Tibial artery (tissue), 4 donors: ENCODE measurements at places on chromosomes 12 and 14.

DNA sequence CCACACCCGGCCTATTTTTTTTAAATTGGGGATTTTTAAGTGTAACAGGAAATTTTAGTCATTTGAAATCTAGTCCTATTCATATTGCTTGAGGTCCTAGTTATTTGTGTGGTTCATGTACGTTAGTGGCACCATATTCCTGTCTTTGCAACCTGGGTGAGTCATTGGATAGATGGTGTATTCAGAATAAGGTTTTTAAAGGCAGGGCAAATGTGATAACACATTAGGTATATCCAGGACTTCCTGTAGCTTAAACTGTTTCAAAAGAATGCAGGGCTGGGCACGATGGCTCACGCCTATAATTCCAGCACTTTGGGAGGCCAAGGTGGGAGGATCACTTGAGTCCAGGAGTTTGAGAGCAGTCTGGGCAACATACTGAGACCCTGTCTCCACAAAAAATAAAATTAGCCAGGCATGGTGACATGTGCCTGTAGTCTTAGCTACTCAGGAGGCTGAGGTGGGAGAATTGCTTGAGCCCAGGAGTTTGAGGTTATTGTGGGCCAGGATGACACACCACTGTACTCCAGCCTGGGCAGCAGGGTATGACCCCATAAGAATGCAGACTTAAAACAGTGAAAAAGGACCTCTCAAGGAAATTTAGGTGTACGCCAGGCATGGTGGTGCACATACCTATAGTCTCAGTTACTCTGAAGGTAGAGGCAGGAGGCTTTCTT lies 8.1 kb downstream of the ATP6V0A2 start:
- no peak overlapping the region for H3K27ac ChIP-seq
- peaks cover 22% of the 10 kb centered on the region for H3K36me3 ChIP-seq
- H3K4me3 ChIP-seq: no peak overlapping the region
- H3K4me1 ChIP-seq: no peaks in the 10 kb centered on the region
- H3K27me3 ChIP-seq: no peaks in the 10 kb centered on the region
- no peak for DNase-seq

DNA sequence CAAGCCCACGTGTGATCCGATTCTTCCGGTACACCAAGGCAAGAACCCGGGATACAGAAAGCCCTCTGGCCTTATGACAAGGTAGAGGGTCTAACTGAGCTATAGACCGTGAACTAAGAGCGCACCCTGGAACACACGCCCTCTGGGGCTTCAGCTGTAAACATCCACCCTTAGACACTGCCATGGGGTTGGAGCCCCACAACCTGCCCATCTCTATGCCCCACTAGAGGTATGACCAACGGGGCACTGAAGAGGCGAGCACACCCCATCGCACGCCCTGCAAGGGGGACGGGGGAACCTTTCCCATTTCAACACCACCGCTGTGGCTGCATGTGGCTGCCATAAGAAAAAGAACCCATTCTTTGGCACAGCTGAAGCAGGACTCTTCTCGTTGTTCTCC lies 1206.0 kb upstream of the TMEM132C start:
- DNase-seq: no peak
- no peaks in the 10 kb centered on the region for H3K4me1 ChIP-seq
- no peak overlapping the region for H3K27ac ChIP-seq
- no peaks in the 10 kb centered on the region for H3K36me3 ChIP-seq

DNA sequence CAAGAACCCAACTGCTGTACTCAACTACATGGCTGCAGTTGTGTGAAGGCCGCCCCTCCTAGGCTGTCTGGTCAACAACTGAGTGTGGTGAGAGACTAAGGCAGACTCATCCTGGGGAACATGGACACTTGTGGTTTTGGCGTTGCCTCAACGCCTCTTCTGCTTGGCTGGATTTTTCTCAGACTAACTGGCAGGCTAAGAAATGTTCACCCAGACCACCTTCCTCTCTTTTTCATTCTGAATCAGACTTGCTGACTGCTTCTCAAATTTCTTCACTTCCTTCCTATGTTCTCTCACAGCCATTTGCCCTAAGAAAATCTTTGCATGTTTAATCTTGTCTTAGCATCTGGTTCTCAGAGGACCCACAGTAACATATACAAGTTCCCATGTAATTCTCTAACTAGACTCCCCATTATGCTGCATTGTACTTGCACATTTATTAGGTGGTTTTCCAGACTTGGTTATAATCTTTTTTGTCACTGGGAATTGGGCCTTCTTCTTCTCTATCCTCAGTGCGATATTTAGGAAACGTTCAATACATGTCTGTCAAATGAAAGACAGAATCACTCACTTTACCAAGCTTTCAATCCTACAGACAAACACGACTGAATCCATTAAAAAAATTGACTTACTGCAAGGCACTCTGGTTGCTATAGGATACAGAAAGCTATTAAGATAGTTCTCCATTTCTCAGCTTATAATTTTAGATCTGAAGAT lies 327.6 kb downstream of the CCER1 start:
- no peak for DNase-seq
- no peaks in the 10 kb centered on the region for H3K36me3 ChIP-seq
- no peak overlapping the region for H3K4me3 ChIP-seq
- no peaks in the 10 kb centered on the region for H3K27me3 ChIP-seq

DNA sequence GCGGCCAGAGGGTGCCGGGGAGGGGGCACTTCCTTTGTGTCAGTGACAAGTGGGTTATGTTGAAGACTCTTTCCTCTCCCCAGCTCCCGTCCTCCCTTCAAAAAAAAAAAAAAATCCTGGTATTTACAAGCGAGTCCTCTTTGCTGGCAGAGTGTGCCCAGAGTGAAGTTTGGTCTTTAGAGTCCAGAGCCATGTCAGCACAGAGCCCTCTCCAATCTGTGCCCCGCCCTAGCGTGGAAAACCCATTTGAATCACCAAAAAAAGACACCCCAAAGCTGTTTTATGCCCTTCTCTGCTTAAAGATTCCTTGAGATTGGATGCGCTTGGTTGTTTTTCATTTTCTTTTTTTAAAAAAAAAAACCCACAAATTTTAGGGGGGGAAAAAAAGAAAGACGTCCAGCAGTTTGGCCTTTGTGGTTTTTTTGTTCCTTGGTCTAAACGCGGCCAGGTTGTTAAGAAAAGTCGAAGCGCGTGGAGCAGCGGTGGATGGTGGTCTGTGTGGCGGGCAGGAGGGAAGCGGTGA lies 3.3 kb downstream of the NKX2-1 start:
- no peaks in the 10 kb centered on the region for H3K4me1 ChIP-seq
- peaks cover 89% of the 10 kb centered on the region for H3K27me3 ChIP-seq
- no peak for DNase-seq
- no peak overlapping the region for H3K27ac ChIP-seq

- H3K4me1 ChIP-seq: peaks cover 8% of the 10 kb centered on the region
Measured at GRCh38 chr14:50035214-50035613, 81.2 kb downstream of the VCPKMT start.

DNA sequence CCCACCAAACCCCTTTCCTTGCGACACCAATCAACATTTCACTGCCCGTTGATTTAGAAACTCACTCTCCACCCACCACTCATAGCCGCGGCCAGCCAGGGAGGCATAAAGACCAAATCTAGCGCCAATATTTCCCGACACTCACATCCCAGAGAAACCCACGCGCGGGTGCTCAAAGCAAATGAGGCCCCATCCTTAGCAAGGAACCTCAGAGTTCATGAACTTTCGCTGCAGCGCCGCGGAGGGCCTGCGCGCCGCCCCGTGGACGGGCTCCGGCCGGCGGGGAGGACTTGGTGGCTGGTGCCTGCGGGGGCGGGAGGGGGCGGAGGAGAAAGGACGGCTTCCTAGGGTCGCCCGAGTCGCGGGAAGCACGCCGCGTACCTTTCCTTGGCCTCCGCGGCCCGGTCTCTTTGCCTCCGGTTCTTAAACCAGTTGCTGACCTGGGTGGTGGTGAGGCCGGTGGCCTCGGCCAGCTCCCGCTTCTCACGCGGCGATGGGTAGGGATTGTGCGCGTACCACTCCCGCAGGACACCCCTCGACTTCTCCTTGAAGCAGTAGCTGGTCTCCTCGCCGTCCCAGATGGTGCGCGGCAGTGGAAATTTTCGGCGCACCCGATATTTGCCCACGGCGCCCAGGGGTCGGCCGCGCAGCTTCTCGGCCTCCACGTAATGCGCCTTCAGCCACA lies 886 bp downstream of the SIX1 start:
- H3K27ac ChIP-seq: peak overlapping the region; percentile 85
- peak overlapping the region; percentile 72 for H3K4me3 ChIP-seq
- no peaks in the 10 kb centered on the region for H3K36me3 ChIP-seq
- no peaks in the 10 kb centered on the region for H3K27me3 ChIP-seq
- peak; percentile 53 for DNase-seq

DNA sequence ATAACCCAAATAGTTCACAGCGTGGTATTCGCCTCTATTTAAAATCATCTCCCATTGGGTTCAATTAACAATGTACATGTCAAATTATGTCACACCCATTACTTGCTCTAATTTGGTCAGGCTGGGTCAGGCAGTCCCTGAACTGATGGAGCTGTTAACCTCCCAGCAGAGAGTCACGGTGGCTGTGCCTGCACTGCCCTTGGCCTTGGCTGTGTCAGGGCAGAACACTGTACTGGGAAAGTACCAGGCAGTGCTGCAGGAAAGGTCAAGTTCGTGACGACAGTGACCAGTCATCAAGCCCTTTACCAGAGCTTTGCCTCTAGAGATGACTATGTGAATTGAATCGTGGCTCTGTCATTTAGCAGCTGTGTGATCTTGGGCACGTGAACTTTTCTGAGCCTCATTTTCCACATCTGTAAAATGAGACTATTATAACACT lies 100.0 kb downstream of the ARF6 start:
- H3K27me3 ChIP-seq: no peaks in the 10 kb centered on the region
- no peak overlapping the region for H3K27ac ChIP-seq
- H3K36me3 ChIP-seq: no peaks in the 10 kb centered on the region
- no peaks in the 10 kb centered on the region for H3K4me1 ChIP-seq

- no peaks in the 10 kb centered on the region for H3K36me3 ChIP-seq
- no peak for DNase-seq
- H3K4me1 ChIP-seq: peaks cover 10% of the 10 kb centered on the region
Measured at GRCh38 chr12:53624956-53625355, 1.2 kb downstream of the ATF7 start.

DNA sequence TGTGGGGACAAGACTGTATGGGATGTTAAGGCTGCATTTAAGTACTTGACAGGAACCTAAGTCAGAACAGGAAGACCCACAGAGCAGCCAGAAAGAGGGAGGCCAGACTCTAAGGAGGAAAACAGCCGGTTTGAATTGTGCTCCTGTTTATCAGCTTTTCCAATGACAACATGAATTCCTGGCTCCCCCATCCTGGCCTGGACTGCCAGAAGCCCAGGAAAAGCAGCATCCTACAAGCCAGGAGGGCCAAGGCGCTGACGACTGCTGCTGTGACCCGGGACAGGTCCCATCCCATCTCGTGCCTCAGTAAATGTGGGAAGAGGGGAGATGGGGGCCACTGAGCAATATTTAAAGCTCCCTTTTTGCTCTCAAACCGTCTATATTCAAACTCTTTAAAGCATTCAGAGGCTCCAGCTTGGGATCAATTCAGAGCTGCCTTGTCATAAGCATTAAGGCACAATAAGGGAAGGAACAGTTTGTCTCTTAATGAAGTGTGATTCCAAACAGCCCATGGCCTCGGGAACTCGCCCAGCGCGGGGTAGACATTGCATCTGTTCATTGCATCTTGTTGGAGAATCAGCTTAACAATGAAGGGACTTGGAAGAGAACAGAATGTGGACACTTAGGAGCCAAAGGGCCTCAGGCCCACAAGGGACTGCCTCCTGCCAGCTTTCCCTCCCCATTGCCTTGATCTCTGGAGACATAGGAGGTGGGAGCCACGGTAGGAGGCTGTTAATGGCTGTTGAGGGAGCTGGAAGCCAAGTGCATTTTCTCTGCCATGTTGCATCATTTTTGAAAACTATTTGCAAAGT lies 49.6 kb downstream of the CMKLR1 start:
- no peaks in the 10 kb centered on the region for H3K27me3 ChIP-seq
- no peaks in the 10 kb centered on the region for H3K4me1 ChIP-seq
- DNase-seq: peak; percentile 86
- peaks cover 14% of the 10 kb centered on the region for H3K36me3 ChIP-seq
- H3K4me3 ChIP-seq: no peak overlapping the region

DNA sequence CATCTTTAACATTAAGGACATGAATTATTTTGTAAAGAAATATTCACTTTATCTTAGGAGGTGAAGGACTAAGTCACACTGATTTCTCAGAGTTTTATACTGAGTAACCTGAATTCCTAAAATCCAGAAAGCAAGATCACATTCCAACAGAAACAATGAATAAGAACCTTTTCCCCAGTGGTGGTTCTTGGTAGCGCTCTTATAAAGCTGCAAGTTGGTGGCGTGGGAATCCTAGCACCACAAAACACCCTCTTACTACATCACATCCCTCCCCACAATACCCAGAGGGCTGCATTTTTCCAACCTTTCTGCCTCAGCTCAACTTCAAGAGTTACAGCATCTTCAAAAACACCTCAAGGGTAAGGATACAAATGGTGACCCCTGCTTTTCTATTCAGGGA lies 44.0 kb upstream of the SMUG1 start:
- DNase-seq: no peak
- no peak overlapping the region for H3K27ac ChIP-seq
- H3K4me3 ChIP-seq: no peak overlapping the region
- no peaks in the 10 kb centered on the region for H3K36me3 ChIP-seq
- H3K27me3 ChIP-seq: no peaks in the 10 kb centered on the region

GRCh38 chr12:127133675-127134335 lies 1133.2 kb upstream of the TMEM132C start:
- H3K27me3 ChIP-seq: no peaks in the 10 kb centered on the region
- no peaks in the 10 kb centered on the region for H3K4me1 ChIP-seq
- no peak overlapping the region for H3K4me3 ChIP-seq
- no peak for DNase-seq

GRCh38 chr12:17235996-17236395 lies 630.0 kb upstream of the LMO3 start:
- DNase-seq: no peak
- no peaks in the 10 kb centered on the region for H3K36me3 ChIP-seq
- H3K27ac ChIP-seq: no peak overlapping the region
- H3K4me3 ChIP-seq: no peak overlapping the region
- no peaks in the 10 kb centered on the region for H3K27me3 ChIP-seq

GRCh38 chr14:61876362-61877034 lies 114.3 kb downstream of the SNAPC1 start:
- H3K4me3 ChIP-seq: no peak overlapping the region
- no peaks in the 10 kb centered on the region for H3K27me3 ChIP-seq
- DNase-seq: no peak
- H3K36me3 ChIP-seq: no peaks in the 10 kb centered on the region
- H3K4me1 ChIP-seq: no peaks in the 10 kb centered on the region

DNA sequence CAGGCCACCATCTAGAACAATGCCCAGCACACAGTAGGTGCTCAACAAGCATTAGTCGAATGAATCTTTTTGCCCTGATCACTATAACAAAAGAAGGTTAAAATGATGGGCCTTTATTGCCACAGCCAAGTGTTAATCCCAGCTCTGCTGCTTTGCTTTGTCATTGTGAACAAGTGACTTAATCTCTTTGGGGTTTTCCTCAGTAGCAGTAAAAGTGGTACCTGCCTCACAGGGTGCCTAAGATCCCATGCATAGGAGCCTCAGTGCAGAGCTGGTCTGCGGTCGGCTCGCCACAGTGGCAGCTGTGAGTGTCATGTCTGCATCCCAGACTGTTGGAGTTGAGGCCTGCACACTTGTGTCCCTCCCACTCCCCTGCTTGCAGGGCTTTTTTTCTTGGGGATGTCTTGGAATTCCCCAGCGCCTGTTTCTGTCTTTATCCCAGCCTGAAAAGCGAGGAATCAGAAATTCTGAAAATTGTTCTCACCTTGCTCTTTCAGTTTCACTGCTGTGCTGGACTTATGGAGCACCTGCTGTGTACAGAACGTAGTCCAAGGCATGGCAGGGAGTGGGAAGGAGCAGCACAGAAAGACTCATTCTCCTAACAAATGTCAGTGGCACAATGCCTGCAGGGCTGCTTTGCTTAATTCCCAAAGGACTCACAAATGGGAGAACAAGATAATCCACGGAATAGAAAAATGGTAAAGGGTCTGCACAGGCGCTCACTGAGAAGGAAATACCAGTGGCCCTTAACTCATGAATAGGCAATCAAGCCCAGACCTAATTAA lies 90.8 kb downstream of the EML1 start:
- H3K27ac ChIP-seq: no peak overlapping the region
- H3K4me3 ChIP-seq: no peak overlapping the region
- DNase-seq: no peak
